Heart left ventricle (tissue), 16 donors: ENCODE measurements at places on chromosomes 2 and 18. TPM values are rescaled to one million over a fixed set of nuclear protein-coding genes. Genes with fewer than 3 reads are reported as not detected.

DNA sequence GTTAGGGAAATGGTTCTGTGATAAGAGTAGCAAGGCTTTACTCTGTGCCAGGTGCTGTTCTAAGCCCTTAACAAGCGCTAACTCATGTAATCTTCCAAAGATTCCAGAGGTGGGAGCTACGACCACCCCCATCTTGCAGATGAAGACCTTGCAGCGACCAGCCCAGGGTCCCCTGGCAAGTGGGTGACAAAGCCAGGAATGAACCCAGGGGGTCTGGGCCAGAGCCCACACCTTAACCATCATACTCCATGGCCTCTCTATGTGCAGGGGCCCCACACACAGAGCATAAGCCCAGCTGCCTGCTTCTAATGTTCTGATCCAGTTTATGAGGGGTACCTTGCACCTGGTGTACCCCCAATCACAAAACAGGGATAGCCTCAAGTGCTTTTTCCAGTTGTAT is 105.3 kb downstream of the ZBTB7C start:
- no peak for DNase-seq

- DNase-seq: no peak
Observed at GRCh38 chr18:74422541-74422940, 34.6 kb downstream of the DIPK1C start.

GRCh38 chr2:138272524-138273195 is 228.9 kb upstream of the SPOPL start:
- DNase-seq: no peak

DNA sequence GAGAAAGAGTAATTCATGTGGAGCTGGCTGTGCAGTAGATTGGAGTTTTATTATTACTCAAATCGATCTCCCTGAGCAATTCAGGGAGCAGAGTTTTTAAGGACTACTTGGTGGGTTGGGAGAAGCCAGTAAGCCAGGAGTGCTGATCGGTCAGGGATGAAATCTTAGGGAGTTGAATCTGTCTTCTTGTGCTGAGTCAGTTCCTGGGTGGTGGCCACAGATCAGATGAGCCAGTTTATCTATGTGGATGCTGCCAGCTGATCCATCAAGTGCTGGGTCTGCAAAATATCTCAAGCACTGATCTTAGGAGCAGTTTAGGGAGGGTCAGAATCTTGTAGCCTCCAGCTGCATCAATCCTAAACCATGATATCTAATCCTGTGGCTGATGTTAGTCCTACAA is 17.0 kb upstream of the UGT1A8 start:
- DNase-seq: no peak

SPATA3 gene
- not detected for total RNA-seq

MLPH gene
- 44.3 TPM for total RNA-seq

KATNAL2 gene
- 5.5 TPM for total RNA-seq

ANKRD62 gene
- not detected for total RNA-seq

DSC1 gene
- 4.7 TPM for total RNA-seq

REEP1 gene
- 30.0 TPM for total RNA-seq
